ENCODE measurements at places on chromosomes 4 and X.

DNA sequence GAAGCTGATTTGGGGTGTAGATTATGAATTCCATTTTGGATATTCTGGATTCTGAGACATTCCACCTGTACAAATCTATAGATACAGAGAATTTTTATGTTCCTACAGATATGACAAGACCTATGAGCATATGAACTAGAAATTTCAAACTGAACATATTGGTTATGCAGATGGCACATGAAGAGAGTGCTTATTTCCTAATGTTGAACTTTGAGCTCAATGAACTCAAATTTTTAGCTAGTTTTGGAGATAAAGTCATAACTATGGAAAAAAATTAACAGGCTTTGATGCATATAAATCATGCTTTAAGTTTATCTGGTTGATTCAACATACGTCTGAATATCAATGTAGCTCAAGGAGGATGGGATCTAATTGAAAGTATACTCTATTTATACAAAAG is 8.9 kb downstream of the CHIC2 start:
- DNase-seq = no peak

GRCh38 chr4:169668069-169668721 is 47.8 kb downstream of the CLCN3 start:
- no peak for DNase-seq

DNA sequence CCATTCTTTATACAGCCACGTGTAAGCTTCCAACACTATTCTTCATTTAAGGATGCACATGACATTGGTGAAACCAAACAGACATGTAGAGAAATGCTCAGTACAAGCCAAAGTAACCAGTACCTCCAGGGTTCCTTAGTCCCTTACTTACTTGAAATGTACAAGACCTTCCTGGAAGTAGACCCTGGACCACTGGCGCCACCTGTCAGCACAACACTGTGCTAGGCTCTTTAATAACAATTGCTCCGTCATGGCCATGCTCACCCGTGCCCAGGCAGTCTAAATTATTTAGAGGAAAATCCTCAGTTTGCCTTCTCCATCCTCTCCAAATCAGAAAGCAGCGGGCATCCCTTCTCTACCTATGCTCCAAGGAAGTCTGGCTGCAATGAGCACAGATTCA is 52.7 kb downstream of the ADGRA3 start:
- DNase-seq = peak; percentile 46

DNA sequence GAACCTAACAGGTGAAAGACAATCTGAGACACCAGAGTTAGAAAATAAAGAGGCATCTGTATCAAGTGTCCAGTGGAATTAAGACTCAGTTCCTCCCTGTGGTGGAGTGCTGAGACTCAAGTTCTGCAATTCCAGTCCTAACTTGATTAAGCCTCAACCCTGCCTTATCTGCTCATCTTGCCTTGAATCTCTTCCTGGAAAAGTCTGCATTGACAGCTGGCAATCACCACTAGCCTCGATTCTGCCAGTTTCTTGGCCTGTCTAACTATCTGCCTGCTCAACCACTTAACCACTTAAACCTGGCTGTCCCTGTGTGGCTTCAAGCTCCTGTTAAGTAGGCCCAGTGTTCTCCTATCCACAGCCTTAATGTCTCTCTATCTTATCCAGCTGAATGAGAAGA is 22.4 kb upstream of the NEIL3 start:
- no peak for DNase-seq

DNA sequence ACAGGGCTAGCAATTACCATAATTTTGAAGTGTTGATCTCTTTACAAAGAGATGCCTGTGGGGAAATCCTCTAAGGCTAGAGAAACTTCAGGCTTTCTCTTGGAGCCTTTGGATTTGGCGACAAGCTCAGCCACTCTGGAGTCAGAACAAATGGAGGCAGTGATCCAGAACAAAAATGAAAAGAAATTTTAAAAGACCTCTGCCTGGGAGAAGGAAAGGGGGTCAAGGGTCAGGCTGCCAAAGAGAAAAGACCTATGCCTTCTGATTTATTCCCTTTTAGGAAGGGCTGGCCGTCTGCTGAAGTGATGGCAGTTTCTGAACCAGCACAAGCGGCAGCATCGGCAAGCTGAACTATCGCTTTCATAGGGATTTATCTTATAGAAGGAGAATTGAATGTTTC is 140.8 kb upstream of the SFRP2 start:
- DNase-seq = no peak

DNA sequence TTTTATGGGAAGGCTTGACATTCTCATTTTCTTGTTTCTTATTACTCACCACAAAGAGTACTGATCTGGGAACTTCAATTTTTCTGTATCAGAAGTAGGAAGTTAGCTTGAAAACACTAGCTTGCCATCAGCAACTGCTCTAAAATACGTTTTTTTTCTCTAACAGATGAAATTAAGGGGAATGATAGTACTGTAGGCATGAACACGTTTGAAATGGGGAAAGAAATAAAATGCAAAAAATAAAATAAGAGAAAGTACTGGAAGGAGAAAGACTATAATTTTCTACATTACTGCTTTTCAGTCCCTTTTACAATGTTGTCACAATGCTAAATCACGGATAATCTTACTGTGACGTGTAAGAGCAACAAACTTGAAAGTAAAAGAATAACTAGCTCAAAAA is 1.5 kb downstream of the RADX start:
- DNase-seq = no peak

- no peak for DNase-seq
These were observed 50.9 kb downstream of the ENPP6 start for GRCh38 chr4:184166736-184167135.

- no peak for DNase-seq
These were observed 44.3 kb downstream of the CCNG2 start for GRCh38 chr4:77201343-77201742.

DNA sequence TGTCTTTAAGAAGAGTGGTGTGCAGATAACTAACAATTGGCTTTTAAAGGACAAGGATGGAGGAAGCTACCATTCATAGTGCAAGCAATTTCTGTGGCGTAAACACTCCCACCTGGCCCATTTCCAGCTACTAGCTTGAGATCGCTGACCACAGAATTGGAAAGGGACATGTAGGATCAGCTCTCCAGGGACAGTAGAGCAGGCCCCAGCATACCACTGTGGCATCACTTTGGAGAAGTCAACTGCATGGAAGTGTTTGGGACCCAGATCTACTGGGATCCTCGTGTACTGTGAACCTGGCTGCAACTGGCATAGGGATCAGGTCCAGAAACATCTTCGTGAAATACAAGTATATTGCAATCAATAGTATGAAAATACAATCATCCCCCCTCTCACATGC is 515.0 kb downstream of the INPP4B start:
- no peak for DNase-seq

- peak; percentile 54 for DNase-seq
These were observed 2.5 kb upstream of the HTRA3 start for GRCh38 chr4:8267077-8267476.

- no peak for DNase-seq
These were observed 71.5 kb downstream of the ACOX3 start for GRCh38 chr4:8368998-8369397.

- DNase-seq = no peak
These were observed 41.9 kb upstream of the PRDM8 start for GRCh38 chr4:80155316-80155982.

DNA sequence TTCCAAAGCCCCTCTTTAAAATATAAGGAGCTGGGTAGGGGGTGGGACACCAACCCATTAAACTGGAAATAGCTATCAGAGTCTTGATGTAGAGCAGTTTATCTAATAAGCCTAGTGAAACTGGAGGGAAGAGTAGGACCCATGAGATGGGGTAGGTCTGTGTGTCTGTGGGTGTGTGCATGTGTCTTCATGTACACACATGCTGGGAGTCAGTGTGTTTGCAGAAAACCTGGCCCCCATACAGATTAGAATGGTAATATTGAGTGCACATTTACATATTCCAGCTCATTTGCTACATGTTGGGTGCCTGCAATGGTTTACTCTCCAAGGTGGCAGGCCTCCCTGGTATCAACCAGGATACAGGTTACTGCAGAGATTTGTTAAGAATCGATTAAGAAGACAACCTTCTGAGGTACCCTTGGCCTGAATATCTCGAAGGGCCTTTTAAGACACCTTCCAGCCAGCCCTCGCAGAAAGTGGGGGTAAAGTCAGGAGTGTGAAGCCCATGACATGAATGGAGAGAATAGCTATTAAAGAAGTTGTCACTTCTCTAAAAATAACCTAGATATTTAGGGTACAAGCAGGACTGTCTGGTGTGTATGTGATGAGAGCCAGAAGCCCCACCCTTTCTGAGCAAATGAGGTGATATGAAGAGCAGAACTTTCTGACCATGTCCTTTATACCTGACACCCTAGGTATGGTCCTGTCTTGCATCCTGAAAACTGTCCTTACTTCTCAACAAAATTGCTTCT is 75.7 kb upstream of the TEX13D start:
- DNase-seq = no peak

DNA sequence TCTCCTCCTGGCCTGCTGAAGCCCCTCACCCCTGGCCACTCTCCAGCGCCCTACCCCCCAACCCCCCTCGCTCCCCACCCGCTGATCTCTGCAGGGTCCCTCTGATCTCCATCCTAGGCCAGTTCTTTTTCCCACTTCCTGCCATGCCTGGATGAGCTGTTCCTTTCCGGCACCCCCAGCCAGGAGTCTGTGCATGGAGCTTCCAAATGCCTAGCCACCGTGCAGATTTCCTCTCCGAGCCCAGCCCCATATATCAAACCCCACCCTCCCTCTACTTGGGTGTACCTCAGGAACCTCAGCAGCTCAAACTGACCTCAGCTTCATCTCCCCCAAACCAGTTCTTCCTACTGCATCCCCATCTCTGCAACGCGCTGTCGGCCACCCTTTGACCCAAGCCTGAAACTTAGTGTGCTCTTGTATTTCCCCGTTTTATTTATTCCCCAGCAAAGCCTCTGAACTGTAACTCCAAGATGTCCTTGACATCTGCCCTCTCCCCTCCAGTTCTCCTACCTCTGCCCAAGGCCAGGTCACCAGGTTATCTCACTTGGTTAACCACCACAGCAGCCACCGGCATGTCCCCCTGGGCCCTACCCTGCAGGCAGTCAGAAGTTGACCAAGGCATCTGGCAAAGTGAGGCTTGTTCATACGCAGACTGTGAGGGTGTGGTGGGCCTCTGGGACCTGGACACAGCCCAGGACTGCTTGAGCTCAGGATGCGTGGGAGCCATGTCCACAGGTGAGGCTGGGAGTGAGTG is 194.9 kb upstream of the PSAPL1 start:
- DNase-seq = no peak

- no peak for DNase-seq
These were observed 812.2 kb upstream of the CT83 start for GRCh38 chrX:117274965-117275364.
